ELF-1 (cell line): ENCODE measurements at places on chromosomes 7 and 10.

GRCh38 chr10:87763086-87763861 is 54.8 kb downstream of the ATAD1 start:
- no peak for DNase-seq

DNA sequence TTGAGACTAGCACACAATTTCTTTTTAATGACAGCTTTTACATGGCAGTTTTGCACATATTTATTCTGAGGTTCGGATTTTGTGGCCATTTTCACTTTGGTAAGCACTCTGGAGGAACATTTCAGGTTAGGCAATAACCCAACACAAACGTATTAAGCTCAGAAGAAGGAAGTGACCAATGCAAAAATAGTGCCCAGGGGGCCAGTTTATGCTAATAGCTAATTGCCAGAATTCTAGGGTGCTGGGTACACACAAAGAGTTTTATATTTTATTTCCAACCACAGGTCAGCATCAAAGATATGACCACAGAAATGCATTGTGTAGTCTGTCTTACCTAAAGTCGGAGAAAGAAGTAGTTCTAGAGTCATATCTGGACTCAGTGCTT is 8.4 kb upstream of the AGR2 start:
- DNase-seq, result no peak

GRCh38 chr7:69374044-69374425 is 224.2 kb upstream of the AUTS2 start:
- no peak for DNase-seq

- DNase-seq, result no peak
Observed at GRCh38 chr7:22060863-22061262, 115.2 kb upstream of the CDCA7L start.

DNA sequence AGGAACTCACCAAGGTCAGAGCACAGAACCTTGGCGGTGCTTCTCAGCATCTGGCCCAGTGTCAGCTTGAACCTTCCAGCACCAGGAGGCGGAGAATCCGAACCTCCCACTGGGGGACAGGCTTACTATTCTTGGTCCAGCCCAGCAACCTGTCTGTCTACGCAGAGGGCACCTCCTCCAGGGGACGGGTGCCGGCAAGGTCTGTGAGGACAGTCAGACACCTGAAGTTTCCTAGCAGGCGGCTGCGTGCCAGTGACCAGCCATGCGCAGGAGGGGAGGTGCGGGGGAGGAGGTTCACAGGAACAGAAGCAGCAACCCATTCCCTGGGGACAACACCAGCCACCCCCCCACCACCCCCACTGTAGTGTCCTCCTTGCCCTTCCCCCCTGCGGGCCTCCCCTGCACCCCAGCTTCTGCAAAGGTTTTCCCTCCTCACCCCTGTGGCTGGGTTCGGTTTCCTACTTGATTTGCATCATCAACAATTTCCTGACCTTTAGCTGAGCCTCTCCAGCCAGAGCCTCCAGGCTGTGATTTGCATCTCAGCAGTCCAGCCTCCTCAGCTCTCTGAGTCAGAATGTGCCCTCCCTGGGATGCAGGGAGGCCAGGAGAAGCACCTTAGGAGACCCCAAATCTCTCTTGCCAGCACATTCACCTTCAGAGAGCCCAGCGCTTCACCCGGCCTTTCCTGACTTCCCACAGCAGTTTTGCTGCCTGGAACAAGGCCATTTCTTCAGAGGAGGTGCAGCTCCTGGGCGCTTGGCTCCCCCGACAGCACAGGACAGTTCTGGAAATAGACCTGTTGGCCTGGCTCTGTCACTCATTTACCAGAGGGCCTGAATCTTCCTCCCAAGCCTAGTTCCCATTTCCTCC is 107.5 kb upstream of the NPS start:
- peak; percentile 34 for DNase-seq

GRCh38 chr10:72329290-72330068 is 25.2 kb downstream of the DNAJB12 start:
- DNase-seq, result no peak

- no peak for DNase-seq
Observed at GRCh38 chr10:71092812-71093401, 119.5 kb upstream of the UNC5B start.

- DNase-seq, result no peak
Observed at GRCh38 chr7:159126311-159127260, 18.1 kb downstream of the VIPR2 start.
